Stimulated activated CD8-positive, alpha-beta memory T cell treated with anti-CD3 and anti-CD28 coated beads, Interleukin-12 subunit alpha, Interleukin-12 subunit beta, amount 100 ng/mL, for 1 hour (primary cell): ENCODE measurements at places on chromosomes 11 and 22.

GRCh38 chr22:37349043-37349814 is 66.9 kb downstream of the CYTH4 start:
- DNase-seq: no peak

GRCh38 chr11:122517403-122518379 is 137.8 kb upstream of the UBASH3B start:
- no peak for DNase-seq

GRCh38 chr11:16157327-16157726 is 199.0 kb downstream of the SOX6 start:
- DNase-seq: no peak

DNA sequence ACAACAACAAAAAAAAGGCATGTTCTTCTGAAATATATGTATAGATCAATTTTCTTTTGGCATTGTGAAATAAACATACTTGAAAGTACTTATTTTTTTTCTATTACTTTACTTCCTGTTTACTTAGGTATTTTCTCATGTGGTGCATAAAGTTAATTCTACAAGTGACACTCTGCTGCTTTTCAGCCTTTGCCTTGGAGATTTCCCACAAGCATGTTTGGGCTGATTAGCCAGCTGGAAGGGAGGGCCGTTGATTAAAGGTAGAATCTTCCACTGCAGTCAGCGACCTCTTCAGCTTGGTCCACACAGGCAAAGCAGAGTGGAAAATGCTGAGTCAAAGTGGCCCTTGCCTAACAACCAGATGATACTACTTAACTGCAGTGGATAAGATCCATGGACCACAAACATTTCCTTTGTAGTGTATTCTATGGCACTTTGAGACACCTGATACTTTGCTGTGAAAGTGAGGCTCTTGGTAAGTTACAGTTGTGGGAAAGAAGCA is 176.0 kb downstream of the ARHGAP42 start:
- DNase-seq: no peak

DNA sequence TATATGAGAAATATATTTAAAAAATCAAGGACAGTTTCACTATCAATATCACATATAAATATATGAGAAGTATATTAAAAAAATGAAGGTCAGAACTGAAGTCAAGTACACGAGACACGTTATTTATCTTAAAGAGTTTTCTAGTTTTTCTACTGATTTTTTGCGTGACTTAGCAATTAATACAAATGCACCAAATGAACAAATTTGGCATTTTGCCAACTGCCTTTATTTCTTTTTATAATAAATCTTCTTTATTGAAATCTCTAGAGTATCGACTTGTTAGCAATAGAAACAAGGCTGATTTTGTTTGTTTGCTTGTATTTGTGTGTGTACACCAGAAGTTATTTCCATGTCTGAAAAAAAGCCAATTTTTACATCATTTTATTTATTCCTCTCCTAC is 1684.7 kb upstream of the RAG2 start:
- DNase-seq: no peak

- DNase-seq: no peak
These were observed 306.9 kb downstream of the JRKL start for GRCh38 chr11:96696731-96697130.

DNA sequence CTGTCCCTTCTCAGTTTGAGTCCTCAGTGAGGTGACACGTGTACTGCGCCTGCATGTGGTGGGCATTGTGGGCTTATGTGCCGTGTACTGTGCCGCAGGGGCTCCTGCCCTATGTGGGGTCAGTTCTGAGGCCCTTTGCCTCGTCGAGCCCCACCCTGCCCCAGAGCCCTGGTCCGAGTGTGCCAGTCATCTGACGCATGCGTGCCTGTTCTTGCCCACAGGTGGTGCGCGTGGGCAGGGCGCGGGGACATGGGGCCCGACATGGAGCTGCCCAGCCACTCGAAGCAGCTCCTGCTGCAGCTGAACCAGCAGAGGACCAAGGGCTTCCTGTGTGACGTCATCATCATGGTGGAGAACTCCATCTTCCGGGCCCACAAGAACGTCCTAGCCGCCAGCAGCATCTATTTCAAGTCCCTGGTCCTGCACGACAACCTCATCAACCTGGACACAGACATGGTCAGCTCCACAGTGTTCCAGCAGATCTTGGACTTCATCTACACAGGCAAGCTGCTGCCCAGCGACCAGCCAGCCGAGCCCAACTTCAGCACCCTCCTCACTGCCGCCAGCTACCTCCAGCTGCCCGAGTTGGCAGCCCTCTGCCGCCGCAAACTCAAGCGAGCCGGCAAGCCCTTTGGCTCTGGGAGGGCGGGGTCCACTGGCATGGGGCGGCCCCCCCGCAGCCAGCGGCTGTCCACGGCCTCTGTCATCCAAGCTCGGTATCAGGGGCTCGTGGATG is 22.3 kb upstream of the TMEM191C start:
- no peak for DNase-seq

DNA sequence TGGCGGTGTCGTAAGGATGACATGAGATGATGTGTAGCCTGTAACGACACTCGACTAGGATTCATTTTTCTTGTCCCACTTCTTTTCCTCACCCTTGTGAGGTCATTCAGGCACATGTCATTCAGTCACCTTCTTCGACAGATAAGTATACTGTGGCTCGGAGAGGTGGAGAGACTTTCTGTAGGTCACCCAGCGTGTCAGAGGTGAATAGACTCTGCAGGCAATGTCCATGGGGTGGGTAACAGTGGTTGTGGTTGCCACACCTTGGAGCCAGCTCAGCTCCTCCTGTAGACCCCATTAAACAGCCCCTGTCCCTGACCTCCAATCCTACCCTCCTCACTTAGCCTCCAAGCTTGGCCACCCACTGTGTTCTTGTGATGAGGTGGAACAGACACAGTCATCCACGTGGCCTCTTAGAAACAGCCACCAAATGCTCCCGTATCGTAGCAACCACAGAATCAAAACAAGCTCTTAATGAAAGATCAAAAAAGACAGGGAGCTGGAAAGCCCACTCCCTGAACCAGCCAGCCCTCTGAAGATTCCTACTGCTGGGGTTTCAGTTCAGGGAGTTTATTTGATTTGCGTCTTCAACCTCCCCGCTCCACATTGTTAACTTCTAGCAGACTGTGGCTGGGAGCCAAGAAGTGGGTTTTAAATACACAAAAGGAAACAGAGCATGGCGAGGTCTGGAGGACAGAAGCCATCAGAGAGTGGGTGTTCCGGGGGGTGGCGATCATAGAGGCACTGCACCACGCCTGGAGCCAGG is 89.0 kb upstream of the GRK3 start:
- DNase-seq: no peak

DNA sequence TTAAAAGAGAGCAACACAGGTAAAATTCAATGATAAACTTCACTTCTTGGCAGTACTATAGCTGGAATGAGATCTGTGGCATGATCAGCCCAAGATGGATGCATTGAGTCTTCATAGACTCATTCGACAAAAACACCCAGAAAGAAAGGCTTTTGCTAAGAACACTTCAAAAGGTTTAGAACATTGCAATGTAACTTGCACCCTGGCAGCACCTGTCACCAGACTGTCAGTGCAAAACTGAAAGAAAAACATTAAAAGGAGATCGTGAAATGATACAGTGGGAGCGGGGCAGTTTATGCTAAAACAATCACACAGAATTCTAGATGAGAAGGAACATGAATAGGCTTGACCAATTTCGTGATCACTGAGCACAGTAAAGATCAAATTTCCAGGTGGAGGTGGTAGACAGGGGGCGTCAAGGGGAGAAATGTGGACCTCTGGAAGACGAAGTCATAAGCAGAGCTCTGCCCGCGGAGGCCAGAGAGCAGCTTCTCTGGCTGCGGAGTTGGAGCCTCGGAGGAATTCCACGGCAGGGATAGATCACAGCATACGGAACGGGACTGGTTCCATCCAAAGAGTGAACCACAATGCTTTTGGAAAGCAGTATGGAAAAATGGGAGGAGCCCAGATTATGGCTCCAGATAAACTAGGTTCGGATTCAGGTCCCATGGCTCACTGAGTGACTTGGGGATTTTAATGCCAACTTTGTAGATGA is 11.9 kb downstream of the VSIG10L2 start:
- DNase-seq: no peak

DNA sequence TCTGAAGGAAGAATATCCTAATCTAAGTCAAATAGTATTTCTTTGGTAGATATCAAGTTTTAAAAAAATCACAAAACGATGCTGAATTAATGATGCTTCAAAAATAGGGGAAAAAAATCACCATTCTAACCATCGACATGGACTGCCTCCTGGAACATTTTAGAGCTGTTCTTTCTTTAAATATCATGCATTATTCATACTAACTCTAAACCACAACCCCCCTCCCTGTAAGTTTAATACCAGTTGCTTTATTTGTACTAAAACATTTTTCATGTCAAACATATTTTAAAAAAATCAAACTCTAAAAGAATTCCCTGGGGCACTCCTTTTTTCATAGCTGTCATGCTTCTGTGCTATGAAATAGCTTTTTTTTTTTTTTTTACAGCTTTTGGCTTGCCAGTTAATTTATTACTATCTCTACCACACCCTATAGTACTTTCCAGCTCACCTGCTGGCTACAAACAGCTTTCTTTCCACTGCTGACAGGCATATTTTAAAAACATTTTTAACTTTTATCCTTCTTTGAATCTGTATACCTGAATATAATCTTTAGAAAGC is 256.9 kb downstream of the SOX6 start:
- no peak for DNase-seq

- no peak for DNase-seq
These were observed 133.5 kb downstream of the CNTN5 start for GRCh38 chr11:99154277-99154676.

- no peak for DNase-seq
These were observed 769.6 kb downstream of the NTM start for GRCh38 chr11:132140056-132140455.

- DNase-seq: no peak
These were observed 22.3 kb upstream of the PATL1 start for GRCh38 chr11:59691156-59691555.

- DNase-seq: no peak
These were observed 25.2 kb upstream of the OR8B8 start for GRCh38 chr11:124470561-124471227.
